Stimulated activated CD4-positive, alpha-beta T cell treated with anti-CD3 and anti-CD28 coated beads, Interleukin-1b, Interleukin-23, amount 100 ng/mL, for 1 hour (primary cell): ENCODE measurements at places on chromosomes 2 and 18.

DNA sequence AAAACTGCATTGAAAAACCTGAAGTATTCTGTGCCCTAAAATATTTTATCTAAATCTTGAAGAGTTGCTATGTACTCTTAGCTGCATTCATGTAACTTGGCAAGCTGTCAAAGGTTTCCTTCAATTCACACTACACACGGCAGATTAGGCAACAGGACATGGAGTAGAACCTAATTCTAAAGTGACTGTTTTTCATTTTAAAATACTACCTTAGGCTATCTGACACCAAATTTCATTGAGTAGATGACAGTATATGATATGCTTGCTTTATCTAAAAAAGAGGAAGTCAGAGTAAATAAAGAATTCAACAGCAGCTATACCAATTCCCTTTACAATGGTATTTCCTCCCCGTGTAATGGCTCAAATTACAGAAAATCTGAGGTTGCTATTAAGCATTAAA, 45.4 kb downstream of the EXOC6B start:
- no peak for DNase-seq

DNA sequence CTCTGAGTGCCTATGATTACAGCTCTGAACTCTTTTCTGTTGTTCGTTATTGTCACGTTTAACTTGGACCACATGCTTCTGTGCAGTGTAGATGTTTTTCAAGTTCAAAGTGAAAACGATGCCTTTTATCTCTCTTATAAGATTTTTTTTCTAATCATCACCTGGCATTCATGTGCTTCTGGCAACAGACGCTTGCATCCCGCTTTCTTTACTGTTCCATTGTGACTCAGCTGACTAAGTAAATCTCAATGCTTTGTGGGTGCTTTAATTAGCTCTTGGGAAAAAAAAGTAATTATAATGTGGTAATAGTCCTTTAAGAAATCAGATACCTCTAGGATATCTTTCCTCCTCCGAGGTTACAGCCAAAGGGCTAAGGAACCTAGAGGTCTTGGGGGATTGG, 31.2 kb upstream of the RMP24 start:
- no peak for DNase-seq

DNA sequence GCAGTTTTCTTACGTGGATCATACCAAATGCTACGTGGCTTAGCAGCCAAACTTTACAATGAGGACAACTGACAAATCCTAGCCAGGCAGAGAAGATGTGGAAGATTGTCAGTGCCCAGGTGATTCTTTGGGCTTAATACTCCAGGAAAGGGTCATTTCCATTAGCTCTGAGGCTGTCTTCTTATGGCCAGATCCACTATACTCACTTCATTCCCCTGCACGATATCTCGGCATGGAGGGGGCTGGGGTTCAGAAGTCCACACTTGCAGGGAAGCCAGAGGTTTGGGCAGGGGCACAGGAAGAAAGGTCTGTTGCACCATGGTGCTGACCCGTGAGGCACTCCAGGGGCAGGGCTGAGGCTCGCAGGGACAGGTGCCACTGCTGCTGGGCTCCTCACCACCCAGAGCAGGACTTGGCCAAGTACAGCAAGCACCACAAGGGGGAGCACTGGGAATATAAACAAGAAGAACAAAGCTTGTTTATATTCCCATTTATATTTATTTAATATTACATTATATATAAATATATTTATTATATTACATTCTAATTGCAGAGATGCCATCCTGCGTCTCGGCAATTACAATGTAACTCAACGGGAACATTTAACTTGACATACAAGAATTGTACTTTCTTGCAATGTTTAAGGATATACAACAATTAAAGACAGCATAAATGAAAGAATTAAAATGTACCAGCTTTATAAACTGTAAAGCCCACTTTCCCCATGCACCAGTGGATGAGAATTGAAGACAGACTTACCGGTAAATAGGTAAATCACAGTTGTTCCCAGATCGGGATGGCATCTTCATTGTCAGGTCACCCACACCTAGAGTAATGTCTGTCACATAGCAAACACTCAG, 27.2 kb downstream of the CLUL1 start:
- DNase-seq, result peak; percentile 10

DNA sequence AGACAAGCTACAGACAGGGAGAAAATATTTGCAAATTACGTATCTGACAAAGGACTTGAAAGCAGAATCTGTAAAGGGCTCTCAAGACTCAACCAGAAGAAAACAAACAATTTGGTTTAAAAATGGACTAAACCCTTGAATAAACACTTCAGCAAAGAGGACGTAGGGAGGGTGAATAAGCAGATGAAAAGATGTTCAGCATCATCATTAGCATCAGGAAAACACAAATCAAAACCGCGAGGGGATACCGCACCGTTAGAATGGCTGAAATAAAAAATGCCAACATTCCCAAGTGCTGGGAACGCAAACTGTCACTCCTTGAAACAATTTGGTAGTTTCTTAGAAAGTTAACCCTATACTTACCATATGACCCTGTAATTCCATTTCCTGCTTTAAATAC, 136.7 kb downstream of the MBP start:
- no peak for DNase-seq

DNA sequence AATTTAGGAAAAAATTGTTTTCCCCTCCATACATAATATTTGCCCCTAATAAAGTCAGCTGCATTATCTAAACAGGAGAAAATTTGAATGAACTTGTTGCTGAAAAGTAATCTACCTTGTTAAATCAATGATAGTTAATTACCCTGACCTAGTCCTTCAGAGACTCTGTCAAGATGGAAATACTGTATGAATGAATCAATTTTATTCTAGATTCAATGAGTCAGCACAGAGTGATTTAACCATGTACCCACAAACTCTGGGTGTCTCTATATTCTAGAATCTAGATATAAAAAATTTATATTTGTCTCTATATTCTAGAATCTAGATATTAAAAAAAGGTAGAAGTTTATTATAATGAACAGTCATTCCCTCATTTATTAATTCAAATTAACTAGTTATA, 36.2 kb downstream of the NDUFAF7 start:
- DNase-seq, result no peak

GRCh38 chr2:42317945-42318344, 43.1 kb downstream of the COX7A2L start:
- DNase-seq, result no peak

DNA sequence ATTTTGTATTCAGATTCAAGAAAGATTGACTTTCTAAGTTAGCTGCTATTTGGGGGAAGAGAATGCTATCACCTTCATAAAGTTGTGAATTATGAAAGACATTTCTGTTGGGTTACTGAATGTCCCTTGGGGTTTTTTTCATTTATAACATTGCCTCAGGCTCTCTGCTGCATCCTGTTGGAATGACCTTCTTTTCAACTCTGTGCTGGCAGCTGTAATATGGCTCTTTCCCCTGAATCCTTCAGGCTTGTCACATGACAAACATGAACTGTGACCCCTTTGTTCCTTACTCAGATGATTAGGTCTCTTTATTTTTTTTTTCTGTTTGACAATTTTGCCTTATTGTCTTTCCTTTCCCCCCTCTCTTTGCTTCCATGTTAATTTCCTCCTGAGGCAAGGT, 159.8 kb downstream of the TAF4B start:
- no peak for DNase-seq

DNA sequence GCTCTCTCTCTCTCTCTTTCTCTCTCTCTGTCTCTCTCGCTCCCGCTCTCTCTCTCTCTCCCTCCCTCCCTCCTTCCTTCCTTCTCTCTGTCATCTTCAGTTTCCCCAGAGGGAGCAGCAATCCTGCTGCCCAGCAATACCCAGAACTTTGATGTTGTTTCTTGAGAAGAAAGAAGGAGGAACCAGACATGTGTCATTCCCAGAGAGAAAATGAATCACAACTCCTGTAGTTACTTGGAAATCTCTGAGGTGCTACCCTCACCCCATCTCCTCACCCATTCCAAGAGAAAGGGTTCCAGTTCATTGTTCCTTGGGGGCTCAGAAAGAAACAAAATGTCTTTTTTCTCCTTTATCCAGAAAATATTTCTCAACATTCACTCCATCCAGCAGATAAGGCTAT, 449.1 kb downstream of the TNS1 start:
- no peak for DNase-seq

- no peak for DNase-seq
Observed at GRCh38 chr2:232024457-232024856, 62.9 kb downstream of the DIS3L2 start.

DNA sequence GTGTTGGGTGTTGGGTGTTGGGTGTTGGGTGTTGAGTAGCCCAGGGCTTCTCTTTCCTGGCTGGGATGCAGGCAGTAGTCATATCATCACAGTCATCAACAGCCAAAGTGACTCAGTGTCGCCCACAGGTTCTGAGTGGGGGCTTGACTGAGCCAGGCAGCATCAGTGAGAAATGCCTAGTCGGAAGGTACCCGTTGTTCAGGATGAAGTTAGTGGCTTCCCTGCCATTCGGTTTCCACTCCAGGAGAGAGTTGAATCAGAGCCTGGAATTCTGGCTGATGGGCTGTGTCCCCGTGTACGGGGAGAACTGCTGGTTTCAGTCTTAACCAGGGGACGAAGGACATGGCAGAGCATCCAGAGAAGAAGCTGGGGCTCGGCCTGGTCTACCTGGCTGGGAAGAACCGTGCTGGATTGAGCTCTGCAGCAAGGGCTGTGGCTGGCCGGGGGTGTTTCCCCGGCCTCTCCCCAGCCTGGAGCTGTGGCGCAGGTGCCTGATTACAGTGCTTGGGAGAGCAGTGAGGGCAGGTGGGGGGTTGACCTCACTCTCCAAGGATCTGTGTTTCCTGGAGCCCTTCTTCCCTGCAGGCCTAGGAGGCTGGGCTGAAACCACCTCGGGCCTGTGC, 49.4 kb downstream of the AGAP1 start:
- DNase-seq, result no peak

DNA sequence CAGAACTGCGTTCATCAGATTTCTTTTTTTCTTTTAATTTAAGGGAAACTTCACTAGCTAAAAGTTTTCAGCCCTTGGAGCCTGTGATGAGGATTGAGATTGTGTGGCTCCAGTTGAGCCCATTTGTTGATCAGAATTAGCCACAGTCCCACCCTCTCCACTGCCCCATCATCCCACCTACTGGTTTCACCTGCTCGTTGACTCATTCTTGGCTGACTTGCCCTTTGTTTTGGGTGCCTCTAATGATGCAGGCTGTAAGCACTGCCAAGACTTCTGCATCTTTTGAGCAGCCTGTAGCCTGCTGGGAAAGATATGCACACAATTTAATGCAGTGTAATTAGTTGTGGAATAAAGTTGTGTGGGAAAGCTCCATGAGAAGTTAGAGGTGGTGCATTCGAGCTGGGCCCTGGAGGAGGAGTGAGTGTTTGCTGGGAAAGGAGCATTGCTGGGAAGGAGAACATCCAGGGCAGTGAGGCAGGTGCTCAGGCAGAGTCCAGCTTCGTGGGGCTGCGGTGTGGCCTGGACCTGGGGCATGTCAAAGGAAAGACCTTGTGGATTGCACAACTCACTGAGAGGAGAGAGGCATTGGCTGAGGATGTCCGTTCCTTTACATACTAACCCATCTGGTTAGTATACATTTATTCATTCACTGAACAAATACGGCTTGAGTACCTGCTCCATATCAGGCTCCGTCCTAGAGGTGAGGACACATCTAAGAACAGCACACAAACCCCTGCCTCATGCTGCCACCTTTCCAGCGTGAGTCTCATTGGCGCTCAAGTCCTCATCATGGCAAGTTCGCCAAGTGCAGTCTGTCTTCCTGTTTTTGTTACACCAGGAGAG, 18.2 kb downstream of the ASPRV1 start:
- no peak for DNase-seq

- DNase-seq, result no peak
Observed at GRCh38 chr2:159160954-159161353, 125.5 kb downstream of the WDSUB1 start.

DNA sequence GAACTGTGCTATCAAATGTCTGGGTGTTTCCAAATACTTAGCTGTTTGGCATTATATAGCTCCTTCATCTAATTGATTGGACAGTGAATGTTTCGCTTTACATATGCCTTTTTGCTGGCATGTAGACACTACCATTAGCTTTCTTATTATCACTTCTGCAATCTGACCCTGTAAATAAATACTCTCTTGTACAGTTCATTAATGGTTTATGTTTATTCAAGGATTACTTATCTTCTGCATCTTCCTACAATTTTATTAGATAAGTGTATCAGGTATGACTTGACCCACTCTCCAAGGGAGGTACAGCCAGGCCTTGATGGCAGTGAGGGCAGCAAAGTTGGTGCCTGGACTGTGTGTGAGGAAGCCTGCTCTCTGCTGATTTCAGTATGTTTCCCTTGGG, 614.1 kb upstream of the SETBP1 start:
- DNase-seq, result no peak

GRCh38 chr18:38526922-38527321, 961.3 kb upstream of the CELF4 start:
- no peak for DNase-seq

DNA sequence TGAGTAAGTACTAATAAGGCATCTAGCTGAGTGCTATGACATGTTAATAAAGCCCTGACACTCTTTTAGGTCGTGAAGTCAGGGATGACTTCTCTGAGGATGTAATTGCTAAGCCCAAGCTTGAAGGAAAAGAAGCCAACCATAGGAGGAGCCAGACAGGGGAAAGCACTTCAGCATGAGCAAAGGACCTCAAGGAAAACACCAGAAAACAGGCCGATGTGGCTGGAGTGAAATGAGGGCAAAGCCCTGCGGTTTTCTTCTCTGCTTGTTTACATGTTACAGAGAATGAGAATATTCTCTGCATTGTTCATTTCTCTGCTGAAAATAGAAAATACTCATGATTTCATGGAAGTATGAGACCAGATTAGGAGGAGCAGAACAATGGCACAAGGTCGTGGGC, 112.5 kb upstream of the ARHGAP28 start:
- no peak for DNase-seq
